ENCODE measurements at places on chromosomes 11 and 22.
A peak's percentile ranks its signal among the peaks of the same experiment; 100 is the strongest.

DNA sequence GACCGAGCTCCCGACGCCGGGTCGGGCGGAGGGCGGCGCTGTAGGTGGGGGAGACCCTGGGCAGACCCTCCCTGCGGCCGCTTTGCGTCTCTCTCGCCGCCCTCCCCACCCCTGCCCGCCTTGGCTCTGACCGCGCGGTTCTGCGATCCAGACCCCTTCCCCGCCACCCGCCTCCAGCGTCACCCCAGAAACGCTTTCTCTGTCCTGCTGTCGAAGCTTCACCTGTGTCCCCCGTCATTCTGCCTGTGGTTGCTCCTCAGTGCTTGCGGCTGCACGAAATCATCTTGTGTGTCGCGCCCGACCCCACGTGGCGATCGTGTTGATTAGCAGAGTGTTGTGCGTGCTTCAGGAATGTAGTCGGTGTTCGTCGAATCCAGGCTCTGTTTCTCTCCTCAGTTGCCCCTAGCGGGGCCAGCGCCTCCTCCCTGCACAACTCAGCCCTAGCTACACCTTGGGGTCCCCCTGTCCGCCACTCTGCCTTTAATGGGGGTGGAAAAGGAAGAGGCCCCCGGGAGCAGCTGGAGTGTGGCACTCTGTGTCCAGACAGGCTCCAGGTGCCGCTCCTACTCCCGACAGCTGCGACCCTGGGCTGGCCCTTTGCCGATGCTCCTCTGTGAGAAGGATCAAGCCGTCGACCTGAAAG is 851 bp downstream of the PTDSS2 start:
- peak; percentile 75 for DNase-seq

GRCh38 chr22:43236411-43237166 is 49.7 kb upstream of the TTLL12 start:
- no peak for DNase-seq

- DNase-seq: no peak
Measured at GRCh38 chr11:127625402-127625801, 624.8 kb upstream of the KIRREL3 start.

DNA sequence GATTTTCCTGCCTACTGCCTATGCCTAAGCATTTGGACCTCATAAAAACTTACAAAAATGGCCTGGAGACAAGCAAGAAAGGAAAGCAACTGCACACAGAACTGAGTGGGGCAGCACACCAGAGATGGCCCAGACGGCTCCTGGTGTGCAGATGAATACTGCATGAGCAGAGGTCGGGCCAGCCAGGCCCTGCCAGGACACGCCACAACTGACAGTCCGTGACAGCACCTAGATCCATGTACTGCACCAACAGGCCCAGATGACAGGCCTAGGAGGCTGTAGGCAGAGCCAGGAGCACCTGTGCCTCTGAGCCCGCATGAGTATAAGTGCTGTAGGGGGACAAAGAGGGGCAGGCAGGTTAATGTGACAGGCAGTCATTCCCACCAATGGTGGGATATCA is 160.2 kb downstream of the IGLL1 start:
- DNase-seq: no peak

GRCh38 chr11:128503245-128503991 is 83.9 kb downstream of the ETS1 start:
- peak; percentile 45 for DNase-seq

DNA sequence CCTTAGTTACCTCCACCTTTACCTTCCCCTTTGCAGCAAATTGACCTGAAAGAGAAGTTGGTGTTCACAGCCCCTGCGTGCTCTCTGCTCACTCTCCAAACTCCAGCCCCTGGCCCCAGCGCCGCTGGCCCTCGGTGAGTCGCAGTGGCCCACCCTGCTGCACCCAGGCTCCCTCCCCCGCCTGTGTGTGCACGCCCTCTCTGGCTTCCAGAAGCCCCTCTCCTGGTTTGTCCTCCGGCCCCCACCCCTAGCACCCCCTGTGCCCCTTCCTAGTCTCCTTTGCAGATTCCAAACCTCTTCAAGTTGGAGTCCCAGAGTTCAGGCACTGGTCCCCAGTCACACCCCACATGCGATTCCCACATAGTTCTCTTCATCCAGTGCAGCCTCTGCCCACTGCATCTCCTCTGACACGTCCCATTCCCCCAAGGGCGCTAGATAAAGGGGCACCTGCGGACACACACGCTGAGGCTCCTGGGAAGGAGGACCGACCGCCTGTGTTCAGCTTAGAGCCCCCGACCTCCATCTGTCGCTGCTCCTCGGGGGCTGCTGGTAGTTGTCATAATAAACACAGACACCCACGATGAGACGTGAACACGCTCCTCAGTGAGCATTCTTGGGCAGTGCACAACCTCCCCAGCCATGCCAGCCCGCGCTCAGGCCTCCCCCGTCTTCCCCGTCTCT is 1.5 kb upstream of the PHRF1 start:
- DNase-seq: no peak

- no peak for DNase-seq
Measured at GRCh38 chr11:20208622-20209111, 48.4 kb upstream of the DBX1 start.

- no peak for DNase-seq
Measured at GRCh38 chr11:46251954-46252353, 25.5 kb upstream of the CREB3L1 start.

DNA sequence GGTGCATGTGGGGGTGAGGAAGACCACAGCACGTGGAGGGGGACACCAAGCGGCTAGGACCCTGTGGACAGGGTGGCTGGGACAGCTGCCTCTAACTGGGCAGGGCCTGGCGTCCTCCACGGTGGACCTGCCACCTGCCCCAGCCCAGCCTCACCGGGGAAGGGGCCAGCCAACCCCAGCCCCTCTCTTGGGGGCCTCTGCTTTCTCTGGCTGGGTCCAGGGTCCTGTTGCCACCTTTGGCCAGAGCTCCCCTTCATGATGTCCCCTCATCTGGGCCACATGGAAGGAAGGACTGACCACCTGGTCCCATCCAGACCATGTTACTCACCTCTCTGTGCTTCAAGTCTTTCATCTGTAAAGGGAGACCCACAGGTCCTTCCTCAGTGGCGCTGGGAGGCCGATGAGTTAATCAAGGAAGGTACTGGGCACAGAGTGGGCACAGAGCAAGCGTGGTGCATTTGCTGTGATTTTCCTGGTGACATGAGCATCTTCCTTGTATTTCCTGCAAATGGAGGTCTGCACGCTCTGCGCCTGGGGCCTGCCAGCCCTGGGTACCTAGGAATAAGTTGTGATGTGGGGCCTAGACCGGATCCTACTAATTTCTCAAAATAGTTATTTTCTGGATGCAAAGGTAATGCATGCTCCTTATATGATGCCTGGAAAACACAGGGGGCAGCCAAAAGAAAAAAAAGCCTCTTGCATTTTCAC is 538.4 kb downstream of the TBC1D22A start:
- no peak for DNase-seq

GRCh38 chr22:28989035-28989464 is 72.6 kb downstream of the C22orf31 start:
- no peak for DNase-seq

GRCh38 chr22:22022947-22023534 is 40.5 kb upstream of the TOP3B start:
- no peak for DNase-seq

GRCh38 chr11:35619855-35620640 is 1.8 kb downstream of the FJX1 start:
- peak; percentile 6 for DNase-seq

DNA sequence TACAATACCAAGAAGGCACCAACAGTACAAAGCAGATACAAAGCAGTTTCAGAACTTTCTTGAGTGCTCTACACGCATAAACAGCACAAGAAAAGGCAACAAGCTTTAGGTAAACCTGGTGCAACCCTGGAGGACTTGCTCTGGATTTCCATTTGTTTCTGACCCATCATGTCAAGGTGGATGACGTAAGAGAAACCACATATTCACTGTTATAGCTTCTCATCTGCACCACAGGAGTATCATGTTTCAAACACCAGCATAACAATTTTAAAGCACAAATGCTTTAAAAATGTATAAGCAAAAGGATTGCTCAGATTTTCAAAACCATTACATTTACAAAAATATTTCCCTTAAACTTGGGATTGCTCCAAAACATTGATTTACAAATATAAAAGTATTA is 25.0 kb upstream of the YPEL1 start:
- DNase-seq: no peak

GRCh38 chr11:104653407-104653806 is 244.9 kb downstream of the CASP12 start:
- DNase-seq: no peak

- no peak for DNase-seq
Measured at GRCh38 chr11:8593455-8593854, 573 bp downstream of the STK33 start.

- DNase-seq: no peak
Measured at GRCh38 chr11:76069001-76069400, 137.3 kb downstream of the WNT11 start.

DNA sequence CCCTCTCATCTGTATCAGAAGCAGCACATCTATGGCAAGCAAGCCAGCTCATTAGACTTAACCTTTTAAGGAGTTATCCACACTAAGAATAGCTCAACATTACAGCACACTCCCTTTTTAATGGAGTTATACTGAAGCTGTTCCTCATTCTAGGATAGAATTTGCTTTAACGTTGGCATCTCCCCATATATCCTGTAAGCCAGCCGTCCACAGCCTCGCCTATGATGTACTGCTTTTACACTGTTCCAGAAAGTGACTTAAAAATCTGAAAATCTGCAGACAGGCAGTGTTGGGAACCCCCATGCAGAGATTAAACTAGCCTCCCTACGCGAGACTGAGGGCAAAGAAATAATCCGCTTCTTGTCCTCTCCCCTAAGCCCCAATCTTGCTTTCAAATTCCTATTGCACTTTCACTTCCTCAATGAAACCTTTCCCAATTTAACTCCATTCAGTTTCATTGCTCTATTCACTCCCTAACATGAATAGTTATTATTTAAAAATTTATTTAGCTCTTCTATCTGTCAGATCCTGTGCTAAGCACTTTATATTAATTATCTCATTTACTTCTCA is 225.0 kb downstream of the BLID start:
- DNase-seq: no peak

DNA sequence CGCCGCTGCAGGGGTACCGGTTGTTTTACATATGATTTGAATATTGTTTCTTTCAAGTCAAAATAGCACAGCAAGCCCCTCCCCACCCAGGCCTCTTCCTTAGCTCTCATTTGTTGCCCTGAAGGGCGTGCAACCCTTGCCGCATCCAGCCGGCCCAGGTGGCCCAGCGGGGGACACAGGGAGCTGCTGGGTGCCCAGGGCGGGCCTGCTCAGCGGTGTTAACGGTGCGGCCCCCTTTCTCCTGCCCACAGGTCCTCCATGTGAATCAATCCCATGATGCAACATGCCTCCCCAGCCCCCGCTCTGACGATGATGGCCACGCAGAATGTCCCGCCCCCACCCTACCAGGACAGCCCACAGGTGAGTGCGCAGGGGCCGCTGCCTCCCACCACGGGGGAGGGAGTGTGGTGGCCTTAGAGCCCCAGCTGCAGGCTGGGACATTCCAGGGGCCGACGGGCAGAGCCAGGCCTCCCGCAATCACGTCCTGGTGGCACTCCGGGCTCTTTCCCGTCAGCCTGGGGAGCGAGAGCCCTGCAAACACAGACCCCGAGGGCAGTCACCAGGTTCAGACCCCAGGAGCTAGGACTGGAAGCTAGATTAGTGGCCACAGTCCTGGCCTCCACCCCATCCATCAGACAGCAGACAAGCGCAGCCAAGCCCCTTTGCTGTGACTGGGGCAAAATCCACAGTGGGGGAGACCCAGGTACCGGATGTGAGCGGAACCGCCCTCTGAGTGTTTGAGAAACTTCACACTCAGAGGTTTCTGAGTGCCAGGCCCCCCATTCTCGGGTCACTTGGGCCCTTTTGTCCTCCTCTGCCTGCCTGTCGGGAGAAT is 144.8 kb downstream of the FEZ1 start:
- DNase-seq: no peak

DNA sequence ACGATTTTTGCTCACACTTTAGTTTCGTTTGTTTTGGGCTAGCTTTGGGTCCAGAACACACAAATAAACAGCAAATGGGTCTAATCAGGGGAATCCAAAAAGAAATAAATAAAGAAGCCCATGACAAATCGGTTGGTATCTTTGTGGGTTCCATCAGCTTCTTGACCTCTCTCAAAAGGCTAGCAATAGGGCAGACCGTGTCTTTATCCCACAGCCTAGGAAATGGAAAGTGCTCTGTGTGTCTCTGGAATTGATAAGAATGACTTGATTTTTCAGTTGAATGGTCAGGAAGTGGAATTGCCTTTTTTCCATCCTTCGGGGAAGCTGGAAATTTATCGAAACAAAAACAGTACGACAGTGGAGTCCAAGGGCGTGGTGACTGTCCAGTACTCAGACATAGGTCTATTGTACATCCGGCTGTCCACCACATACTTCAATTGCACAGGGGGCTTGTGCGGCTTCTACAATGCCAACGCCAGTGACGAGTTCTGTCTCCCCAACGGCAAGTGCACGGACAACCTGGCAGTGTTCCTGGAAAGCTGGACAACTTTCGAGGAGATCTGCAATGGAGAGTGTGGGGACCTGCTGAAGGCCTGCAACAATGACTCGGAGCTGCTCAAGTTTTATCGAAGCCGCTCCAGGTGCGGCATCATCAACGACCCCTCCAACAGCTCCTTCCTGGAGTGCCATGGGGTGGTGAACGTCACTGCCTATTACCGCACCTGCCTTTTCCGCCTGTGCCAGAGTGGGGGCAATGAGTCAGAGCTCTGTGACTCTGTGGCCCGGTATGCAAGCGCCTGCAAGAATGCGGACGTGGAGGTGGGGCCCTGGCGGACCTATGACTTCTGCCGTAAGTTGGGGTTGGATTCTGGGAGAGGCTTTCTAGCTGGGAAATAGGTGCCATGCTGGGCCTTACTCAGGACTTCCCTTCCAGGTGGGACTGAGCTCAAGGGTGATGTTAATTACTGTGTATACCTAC is 28.6 kb downstream of the TECTA start:
- DNase-seq: no peak

- no peak for DNase-seq
Measured at GRCh38 chr11:117618982-117619355, 178.0 kb downstream of the DSCAML1 start.

DNA sequence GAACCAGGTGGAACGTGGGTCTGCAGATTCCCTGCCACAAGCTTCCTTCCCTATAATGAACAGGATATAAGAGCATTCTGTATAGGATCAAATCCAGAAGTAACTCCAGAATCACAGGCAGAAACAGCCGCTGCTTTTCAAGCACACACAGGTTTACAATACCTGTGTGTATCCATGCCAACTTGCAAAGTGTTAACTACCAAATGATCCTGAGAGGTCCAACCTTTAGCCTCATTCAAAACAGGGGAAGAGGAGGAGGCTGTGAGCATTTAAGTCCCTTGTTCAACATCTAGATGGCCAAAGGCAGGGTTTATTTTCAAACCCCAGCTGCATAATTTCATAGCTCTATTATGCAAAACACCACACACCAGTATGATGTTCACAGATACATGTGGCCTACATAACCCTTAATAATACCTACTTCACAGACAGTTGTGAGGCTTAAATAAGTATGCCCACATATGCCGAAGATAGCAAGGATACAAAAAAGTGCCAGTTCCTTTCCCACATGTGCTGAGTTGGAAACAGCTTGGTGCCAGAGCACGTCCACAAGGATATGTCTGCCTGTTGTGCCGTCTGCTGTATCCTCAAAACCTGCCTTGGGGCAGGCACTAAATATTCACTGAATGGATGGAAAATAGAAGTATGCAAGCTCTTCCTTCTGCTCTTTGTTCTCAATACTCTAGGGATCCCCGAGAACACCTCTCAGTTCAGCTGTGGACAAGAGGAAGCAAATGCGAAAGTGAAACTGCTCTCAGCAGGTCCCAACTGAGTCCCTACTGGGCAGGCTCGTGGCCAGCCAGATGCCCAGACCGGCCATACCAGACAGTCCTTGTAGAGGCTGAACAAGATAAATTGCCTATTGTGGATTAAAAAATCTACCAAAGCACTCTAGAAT is 66.8 kb downstream of the LARGE1 start:
- no peak for DNase-seq

GRCh38 chr22:23562186-23562585 is 17.9 kb downstream of the IGLL1 start:
- DNase-seq: no peak
